Right forelimb (tissue), 1 donor: ENCODE measurements at places on chromosomes 12 and 14.
A peak's percentile ranks its signal among the peaks of the same experiment; 100 is the strongest.

DNA sequence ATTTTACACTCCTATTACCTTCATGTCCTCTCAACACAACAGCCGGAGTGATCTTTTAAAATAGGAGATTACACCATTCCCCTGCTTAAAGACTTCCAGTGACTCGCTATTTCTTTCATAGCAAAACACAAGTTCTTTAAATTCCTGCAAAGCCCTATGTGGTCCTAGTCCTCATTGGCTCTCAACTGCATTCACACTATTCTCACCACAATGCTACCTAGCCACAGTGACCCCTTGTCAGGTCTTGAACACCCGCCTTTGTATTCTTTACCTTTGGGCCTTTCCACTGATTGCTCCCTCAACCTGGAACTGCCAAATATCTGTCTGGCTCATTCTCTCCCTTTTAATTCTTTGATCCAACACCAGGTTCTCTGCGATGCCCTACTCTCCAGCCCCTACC is 160.2 kb downstream of the PRIMA1 start:
- no peak for DNase-seq

GRCh38 chr12:91702843-91703425 is 442.7 kb downstream of the BTG1 start:
- DNase-seq, result no peak

- DNase-seq, result no peak
Observed at GRCh38 chr12:46357438-46358324, 14.9 kb downstream of the SLC38A2 start.

- no peak for DNase-seq
Observed at GRCh38 chr14:95023886-95024285, 133.4 kb downstream of the DICER1 start.

DNA sequence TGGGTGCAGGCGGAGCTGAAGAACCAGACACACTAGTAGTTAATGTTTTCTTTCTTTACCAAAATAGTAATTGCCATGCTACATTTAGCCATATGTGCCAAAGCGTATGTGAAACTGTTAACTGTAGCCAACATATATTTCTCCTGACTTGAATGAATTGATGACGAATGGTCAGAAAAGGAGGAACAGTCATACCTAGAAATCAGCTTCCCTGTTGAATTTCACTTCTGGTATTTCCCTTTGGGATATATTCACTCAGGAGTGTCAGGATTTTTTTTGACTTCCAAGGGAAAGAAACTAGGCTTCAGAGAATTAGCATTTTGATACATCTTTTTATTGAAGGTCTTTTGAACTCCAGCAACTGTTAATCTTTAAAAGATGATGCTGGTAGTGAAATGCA is 87.0 kb downstream of the ERC1 start:
- DNase-seq, result no peak

GRCh38 chr14:103739466-103739792 is 23.8 kb downstream of the ZFYVE21 start:
- peak; percentile 17 for DNase-seq

GRCh38 chr14:31590206-31590605 is 29.0 kb downstream of the NUBPL start:
- no peak for DNase-seq

DNA sequence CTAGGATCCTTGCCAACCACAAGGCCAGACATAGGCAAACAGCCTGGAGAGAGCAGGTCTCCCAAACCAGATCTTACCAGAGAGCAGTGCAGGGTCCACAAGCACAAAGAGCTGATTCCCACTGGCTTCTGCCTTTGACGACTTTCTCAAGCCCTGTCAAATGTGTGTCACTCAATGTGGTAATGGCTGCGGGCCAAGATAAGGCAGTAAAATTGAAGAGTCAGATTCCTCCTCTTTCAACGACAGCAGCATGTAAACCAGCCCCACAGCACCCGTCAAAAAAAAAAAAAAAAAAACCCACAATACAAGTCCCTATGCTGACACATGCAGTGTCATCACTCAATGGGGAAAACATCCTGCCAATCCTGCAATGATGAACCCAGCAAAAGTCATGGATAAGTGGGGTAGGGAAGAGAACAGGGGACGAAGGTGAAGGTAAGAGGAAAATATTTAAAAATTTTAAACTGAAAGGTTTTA is at the start of gene STON2:
Gene STON2, minus strand, starts transcription at position 123 of the 477 bp plus-strand sequence. CDS start 1,942 bp downstream, outside the sequence.
- peak; percentile 53 for DNase-seq

GRCh38 chr12:92973614-92974013 is 44.5 kb upstream of the EEA1 start:
- no peak for DNase-seq

DNA sequence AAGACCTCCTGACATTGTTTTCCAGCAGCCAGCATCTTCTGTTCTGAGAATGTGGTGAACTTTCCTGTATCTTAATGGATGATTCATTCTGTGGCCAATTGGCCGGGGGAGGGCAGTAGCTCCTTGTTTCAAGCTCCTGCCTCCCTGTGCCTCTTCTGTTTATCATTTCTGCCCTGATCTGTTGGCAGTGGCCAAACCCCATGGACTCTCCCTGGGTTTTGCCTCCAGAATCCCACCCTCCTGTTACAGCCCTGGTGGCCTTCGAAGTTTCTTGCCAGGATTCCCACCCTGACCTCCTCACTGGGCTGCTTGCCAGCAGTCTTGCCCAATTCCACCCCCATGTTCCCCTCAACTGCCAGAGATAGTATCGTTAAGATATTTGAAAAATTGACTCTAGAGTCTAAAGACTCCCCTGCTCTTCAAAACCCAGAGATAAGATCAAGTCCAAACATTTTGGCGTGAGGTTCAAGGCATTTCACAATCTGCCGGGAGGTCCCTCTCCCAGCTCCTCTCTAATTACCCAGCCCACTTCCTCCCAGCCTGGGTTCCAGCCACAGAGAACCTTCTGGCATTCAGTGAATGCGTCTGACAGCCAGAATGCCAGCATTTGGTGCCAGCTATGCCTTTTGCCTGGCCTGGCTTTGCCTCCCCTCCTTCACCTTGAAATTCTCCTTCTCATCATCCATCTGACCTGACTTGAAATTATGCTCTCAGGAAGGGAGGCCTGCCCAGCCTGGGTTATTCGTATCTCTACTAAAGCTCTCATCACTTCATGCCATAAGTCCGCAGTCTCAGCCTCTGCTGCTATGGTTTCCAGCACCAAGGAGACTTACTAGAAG is 37.7 kb upstream of the TXNRD1 start:
- DNase-seq, result no peak

- DNase-seq, result no peak
Observed at GRCh38 chr14:23579739-23580138, 1.1 kb upstream of the JPH4 start.

- DNase-seq, result no peak
Observed at GRCh38 chr12:83092606-83093005, 405.9 kb downstream of the TMTC2 start.

- DNase-seq, result no peak
Observed at GRCh38 chr12:78684419-78684818, 180.2 kb upstream of the SYT1 start.

GRCh38 chr12:122318607-122319605 is 52.6 kb upstream of the VPS33A start:
- DNase-seq, result no peak

- no peak for DNase-seq
Observed at GRCh38 chr12:51749206-51749985, 99.1 kb downstream of the FIGNL2 start.

GRCh38 chr14:58763210-58763609 is 125.4 kb downstream of the DACT1 start:
- no peak for DNase-seq

DNA sequence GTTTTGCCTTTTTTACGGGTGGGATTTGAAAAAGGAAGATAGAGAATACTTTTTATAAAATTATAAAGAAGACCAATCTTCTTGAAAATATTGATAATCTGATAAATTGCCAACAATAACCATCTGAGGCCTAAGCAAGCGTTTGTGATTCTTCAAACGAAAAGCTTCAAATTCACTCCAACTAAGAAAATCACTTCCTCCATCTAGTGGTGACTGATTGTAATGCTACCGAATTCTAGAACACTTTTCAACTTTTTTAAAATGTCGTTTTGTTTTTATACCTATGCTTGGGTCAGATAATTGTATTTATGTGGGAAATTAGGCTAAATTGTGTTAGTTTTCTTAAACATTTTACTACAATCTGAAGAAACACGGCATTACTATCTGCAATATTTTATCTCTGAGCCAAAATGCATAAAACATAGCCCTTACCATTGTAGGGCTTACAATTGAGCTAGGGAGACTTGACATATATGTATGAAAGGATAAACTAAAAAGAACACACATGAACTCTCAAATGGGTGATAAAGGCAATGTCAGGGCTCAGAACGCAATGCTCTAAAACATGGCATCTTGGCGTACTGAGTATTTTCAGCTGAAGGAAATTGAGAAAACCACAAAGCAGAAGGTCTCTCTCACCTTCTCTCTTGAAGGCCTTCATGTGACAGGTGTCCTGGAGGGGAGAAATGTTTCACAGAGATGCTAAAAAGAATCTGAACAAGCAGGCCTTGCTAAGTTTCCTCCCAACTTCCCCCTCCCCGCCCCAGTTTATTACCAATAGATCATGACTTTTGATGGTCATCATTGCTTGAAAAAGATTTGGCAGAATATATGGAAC is 36.8 kb upstream of the G2E3 start:
- no peak for DNase-seq

DNA sequence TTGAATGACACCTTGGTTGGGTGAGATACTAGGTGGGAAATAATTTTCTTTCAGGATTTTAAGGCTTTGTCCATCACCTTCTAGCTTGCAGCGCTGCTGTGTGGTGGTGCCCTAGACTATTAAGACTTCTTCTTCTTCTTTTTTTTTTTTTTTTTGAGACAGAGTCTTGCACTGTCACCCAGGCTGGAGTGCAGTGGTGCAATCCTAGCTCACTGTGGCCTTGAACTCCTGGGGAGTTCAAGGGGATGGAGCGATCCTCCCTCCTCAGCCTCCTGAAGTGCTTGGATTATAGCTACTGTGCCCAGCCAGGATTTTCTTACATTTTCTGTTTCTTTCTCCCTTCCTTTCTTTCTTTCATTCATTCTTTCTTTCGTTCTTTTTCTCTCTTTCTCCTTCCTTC is 10.3 kb upstream of the MTA1 start:
- no peak for DNase-seq
